Activated CD4-positive, alpha-beta T cell treated with anti-CD3 and anti-CD28 coated beads, Interleukin-2, amount 50 U/mL, for 24 hours (primary cell): ENCODE measurements at places on chromosomes 6 and 20.

GRCh38 chr6:47919875-47920274 lies 138.0 kb downstream of the OPN5 start:
- no peak for DNase-seq

DNA sequence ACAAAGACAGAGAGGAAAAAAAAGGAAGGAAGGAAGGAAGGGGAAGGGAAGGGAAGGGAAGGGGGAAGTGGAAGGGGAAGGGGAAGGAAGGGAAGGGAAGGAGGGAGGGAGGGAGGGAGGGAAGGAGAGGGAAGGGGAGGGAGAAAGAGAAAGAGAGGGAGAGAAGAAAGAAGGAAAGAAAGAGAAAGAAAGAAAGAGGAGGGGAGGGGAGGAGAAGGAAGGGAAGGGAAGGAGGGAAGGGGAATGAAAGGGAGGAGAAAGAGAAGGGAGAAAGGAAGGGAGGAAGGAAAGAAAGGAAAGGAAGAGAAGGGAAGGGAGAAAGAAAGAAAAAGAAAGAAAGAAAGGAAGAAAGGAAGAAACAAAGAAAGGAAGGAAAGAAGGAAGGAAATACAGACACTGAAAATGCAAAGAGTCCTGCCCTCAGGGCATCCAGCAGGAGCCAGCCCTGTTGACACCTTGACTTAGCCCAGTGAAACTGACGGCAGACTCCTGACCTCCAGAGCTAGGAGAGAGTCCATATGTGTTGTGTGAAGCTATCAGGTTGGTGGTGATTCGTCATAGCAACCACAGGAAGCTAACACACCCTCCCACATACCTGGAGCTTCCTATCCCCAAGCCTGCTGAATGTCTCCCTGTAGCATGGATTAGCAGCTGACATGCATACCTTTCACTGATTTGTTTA lies 58.7 kb upstream of the SULF2 start:
- no peak for DNase-seq

- no peak for DNase-seq
Observed at GRCh38 chr6:148235446-148235845, 107.2 kb upstream of the SASH1 start.

- no peak for DNase-seq
Observed at GRCh38 chr6:113908801-113909200, 51.7 kb downstream of the MARCKS start.

DNA sequence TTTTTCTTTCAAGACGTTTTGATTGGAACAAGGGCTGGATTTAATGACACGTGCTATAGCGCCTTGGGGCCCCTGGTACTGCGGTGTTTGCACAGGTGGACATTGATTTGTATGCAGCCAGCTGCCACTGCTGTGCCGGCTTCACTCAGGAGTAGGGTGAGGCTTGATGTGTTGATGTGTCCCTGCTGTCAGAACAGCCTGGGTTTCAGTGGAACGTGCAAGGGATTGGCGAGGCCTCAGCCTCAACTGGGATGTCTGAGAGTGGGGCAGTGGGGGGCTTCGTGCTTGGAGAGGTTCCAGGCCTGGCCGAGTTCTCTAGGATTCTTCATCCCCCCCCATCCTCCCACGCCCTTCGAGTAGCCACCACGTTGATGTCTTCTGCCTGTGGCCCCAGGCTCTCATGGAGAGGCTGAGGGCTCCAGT lies 23.0 kb downstream of the PYGB start:
- DNase-seq, result no peak

DNA sequence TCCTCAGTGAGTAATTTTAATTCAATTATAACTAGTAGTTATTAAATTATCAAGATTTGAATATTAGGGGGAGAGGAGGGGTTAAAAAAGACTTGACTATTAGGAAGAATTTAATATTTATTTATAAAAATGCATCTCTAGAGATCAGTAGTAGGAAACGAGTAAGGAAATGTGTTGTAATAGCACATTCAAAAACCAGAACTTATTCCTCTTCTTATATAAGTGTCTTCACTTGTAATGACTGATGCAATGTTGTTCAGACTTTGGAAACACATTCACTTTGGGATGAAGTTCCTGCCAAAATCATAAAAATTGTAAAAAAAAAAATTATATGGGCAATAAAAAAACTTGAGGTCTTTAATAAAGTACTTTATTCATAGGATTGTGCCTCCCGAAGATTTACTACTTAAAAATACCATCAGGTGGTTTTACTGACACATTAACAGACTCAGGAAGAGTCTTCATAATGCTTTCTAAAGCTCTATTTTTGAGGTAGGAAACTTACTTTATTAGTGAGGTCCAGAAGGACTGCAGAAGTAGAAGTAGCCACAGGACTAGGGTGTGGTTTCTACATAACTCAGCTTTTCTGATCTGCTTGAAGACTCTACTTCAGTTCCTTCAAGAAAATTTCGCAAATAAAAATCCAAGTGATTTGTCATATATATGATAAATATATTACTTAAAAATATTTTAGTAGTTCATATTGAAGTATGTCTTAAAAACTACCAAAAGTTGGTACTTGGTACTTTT lies 59.8 kb downstream of the CCDC170 start:
- no peak for DNase-seq

- DNase-seq, result no peak
Observed at GRCh38 chr20:49705358-49705757, 8.3 kb downstream of the B4GALT5 start.

GRCh38 chr20:58420798-58421496 lies 31.9 kb downstream of the VAPB start:
- no peak for DNase-seq

- no peak for DNase-seq
Observed at GRCh38 chr6:110528101-110528929, 51.9 kb upstream of the SLC22A16 start.

DNA sequence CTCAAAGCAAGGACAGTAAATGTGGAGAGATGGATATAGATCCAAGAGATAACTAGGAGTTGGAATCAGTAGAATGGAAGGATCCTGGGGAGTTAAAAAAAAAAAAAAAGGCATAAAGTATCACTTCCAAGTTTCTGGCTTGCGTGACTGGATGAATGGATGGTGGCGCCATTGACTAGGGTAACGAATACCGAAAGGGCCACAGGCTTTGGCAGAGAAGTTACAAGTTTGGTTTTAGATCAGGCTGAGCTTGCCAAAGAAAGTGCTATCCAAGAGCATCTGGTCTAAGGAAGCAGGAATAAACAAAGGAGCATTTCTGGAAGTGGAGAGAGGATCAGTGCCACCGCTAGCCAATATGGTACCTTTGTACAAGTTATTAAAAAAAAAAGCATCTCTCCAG lies 17.5 kb downstream of the L3MBTL1 start:
- no peak for DNase-seq

- DNase-seq, result no peak
Observed at GRCh38 chr6:166870602-166871208, 85.6 kb downstream of the RNASET2 start.

DNA sequence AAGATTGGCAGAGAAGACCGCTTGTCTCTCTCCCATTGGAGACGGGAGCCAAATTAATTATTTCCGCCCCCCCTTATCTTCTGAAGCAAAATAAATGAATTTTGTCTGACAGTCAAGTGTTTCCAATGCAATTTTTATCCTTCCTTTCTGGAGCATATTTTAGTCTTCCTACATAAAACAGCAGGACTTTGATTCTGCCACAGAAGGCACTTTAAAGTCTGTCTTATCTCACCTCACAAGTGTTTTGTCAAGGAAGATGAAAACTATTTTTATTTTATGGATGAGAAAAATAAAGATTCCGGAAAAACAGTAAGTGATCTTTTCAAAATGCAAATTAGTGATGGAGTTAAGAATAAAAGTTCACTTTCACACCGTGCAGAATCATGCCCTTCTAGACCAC lies 140.4 kb downstream of the OPRM1 start:
- DNase-seq, result no peak

DNA sequence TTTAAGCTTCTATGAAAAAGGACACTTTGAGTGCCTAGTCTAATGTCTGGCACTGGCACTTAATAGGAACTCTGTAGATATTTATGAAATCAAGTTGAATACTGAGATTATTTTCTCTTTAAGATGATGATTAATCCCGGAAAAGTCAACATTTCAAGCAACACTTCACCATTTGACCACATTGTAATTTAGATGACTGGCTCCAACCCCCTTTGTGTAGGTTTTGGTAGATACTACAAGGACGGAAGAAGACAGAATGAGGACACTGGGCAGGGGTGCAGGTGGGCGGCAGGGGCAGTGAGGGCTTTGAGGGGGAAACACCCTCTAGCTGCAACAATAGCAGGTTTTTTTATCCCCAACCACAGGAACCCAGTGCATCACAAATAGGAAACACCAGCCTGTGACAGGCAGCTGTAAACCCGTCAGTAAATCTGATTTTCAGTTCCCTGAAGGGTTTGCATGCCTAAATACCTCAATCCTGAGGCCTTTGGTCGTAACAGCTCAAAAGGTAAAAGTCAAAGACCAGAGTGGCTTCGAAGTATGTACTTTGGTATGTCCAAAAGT lies 4.6 kb downstream of the DTNBP1 start:
- no peak for DNase-seq

GRCh38 chr20:63363981-63364561 lies 2.9 kb upstream of the CHRNA4 start:
- no peak for DNase-seq

GRCh38 chr6:138800377-138801150 lies 4.7 kb downstream of the ECT2L start:
- no peak for DNase-seq

DNA sequence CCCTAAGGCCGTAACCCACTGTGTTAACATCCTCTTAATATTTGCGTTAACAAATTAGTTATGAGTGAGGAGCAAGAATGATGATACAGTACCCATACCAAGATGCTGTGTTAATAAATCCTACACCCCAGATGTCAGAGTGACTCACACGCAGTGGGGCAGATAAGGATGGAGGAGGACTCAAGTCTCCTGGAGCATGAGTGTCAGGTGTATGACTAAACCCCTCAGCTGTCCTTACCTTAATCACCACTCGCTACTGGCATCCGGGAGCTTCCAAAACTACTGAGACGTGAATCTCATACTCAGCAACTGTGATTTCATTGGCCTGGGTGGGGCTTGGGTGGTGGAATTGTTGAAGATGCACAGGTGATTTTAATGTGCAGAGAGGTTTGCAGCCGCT lies 131.3 kb upstream of the MTHFD1L start:
- DNase-seq, result no peak

DNA sequence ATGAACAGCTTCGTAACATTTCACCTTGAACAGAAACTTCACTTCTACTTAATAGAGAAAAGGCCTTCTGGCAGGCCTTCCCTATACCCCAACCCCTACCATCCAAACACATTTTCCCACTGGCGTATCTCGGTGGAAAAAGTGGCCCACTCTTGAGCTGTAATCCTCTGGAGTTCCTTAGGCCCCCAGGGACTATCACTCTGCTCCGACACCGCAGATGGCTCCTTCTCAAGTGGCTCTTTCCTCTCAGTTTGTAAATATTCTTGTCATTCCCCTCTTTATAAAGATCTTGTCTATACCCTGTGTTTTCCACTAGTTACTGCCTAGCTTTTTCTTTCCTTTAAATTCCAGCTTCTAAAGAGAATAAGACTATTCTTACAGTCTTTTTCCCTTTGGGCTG lies 108.7 kb downstream of the MYB start:
- DNase-seq, result no peak
